ENCODE measurements at places on chromosomes 5 and 9.

GRCh38 chr5:151614565-151614964 lies 23.4 kb upstream of the FAT2 start:
- DNase-seq = no peak

GRCh38 chr5:144638787-144639186 lies 468.1 kb downstream of the KCTD16 start:
- DNase-seq = no peak

- DNase-seq = no peak
Measured at GRCh38 chr5:1511651-1512540, 11.9 kb downstream of the LPCAT1 start.

GRCh38 chr5:173420108-173420507 lies 91.9 kb upstream of the STC2 start:
- no peak for DNase-seq

DNA sequence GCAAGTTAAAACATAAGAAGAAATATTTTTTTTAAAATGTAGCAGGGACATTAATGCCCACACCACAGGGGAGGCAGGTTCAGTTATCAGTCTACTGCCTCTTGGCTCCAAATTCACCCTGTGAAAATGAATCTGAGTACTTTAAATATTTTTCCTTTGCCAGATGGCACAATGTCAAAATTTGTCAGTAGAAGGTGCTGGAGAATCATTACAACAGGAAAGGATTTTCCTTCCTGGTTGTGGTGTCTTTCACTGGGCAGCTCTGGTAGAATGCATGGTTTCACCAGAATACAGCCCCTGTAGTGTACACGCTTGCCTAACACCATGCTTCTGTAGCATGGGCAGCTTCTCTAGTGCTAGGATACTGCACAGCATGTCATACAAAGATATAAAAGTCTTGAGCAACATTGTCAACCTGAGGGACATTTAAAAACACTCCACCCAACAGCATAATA lies 9.7 kb upstream of the SREK1 start:
- no peak for DNase-seq

- no peak for DNase-seq
Measured at GRCh38 chr9:16012621-16013020, 459.8 kb downstream of the CCDC171 start.

DNA sequence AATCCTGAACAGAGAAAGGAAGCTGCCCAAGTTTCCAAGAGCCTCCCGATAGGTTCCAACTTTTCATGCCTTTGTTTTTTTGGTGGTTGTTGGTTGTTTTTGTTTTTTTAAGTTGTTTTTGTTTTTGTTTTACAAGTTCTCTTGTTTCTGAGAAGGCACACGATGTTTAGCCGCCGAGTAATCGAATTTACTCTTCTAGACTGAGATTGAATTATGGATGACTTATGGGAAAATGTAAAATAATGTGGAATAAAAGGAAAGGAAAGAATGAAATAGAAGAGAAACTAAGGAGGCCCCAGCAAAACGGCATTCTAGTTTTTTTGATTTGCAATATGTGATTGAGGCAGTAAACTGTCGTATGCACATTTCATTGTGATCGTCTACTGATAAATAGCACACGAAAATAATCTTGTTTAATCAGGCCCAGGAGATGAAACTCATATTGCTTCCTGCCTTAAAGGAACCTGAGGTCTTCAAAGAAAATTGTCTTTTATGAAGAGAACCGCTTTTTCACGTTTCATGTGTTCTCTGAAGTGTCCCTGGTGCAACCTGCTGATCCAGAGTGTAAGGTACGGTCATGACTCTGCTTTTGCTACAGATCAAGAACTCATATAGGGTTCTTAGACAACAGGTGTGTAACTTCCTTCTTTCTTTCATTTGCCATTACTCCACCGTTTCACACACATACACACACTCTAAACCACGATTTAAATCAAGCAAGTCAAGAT lies 1.3 kb upstream of the GNAQ start:
- DNase-seq = no peak

GRCh38 chr9:129836311-129837007 lies 1.2 kb downstream of the USP20 start:
- DNase-seq = no peak

- DNase-seq = no peak
Measured at GRCh38 chr5:43191740-43192557, at the start of gene NIM1K. NIM1K (plus strand) TSS chr5:43192225; CDS start chr5:43245776, 53,551 bp downstream.

GRCh38 chr5:111930449-111930848 lies 173.5 kb upstream of the NREP start:
- no peak for DNase-seq

DNA sequence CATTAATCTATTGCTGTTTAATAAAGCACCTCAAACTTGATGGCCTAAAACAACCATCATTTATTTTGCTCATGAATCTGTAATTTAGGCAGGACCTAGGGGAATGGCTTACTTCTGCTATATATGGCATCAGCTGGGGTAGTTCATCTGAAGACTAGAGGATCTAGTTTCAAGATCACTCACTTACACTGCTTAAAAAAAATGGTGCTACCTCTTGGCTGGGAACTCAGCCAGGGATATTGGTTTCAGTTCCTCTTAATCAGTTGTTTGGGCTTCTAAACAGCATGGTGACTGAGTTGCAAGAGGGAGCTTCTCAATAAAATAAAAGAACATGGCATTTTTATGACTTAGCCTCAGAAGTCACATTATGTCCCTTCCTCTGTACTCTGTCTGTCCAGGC lies 142.0 kb downstream of the FAM114A2 start:
- DNase-seq = no peak

- no peak for DNase-seq
Measured at GRCh38 chr9:90142580-90142979, 500.0 kb downstream of the DIRAS2 start.

DNA sequence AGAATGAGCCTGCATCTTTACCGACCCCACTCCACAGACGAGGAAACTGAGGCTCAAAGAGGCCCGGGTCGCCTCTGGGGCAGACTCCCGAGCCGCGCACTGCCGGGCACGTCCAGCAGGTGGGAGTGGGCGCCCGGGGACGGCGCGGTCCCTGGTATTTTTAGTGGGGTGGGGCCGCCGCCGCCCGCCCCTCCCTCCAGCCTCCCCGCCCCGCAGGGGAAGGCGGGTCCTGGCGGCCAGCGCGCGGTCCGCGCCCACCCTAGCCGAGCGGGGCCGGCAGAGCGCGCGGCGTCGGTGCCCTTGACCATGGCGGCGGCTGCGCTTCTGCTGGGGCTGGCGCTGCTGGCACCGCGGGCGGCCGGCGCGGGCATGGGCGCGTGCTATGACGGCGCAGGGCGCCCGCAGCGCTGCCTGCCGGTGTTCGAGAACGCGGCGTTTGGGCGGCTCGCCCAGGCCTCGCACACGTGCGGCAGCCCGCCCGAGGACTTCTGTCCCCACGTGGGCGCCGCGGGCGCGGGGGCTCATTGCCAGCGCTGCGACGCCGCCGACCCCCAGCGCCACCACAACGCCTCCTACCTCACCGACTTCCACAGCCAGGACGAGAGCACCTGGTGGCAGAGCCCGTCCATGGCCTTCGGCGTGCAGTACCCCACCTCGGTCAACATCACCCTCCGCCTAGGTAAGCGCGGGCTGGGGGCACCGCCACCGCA lies at the start of gene LAMC3:
Gene LAMC3 (plus strand): TSS at position 266 of the 710 bp plus-strand sequence. CDS start 41 bp downstream, at position 307.
- DNase-seq = no peak

- no peak for DNase-seq
Measured at GRCh38 chr9:20361229-20361628, 261.1 kb downstream of the MLLT3 start.

DNA sequence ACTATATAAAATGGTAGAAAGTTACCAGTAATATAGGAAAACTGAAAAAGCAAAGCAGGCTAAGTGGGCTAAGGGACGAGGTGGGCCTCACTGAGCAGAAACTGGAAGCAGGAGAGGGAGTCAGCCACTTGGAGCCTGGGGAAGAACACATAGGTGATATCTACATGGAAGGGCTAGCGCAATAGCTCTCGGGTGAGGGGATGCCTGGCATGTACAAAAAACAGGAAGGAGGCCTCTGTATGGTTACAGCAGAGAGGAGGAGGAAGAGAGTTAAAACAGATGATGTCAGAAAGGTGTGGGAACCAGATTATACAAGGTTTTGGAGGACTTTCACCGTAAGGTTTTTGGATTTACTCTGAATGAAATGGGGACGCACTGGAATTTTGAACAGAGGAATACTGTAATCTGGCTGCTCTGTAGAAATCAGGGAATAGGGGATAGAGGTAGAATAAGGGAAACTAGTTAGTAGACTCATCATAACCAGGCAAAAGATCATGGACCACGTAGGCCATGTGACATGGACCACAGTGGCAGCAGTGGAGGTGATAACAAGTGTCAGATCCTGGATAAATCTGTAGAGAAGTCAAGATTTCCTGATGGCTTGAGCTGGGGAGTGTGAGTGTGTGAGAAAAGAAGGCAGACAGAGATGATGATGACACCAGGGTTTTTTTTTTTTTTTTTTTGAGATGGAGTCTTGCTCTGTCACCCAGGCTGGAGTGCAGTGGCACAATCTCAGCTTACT lies 52.5 kb downstream of the FNBP1 start:
- no peak for DNase-seq

DNA sequence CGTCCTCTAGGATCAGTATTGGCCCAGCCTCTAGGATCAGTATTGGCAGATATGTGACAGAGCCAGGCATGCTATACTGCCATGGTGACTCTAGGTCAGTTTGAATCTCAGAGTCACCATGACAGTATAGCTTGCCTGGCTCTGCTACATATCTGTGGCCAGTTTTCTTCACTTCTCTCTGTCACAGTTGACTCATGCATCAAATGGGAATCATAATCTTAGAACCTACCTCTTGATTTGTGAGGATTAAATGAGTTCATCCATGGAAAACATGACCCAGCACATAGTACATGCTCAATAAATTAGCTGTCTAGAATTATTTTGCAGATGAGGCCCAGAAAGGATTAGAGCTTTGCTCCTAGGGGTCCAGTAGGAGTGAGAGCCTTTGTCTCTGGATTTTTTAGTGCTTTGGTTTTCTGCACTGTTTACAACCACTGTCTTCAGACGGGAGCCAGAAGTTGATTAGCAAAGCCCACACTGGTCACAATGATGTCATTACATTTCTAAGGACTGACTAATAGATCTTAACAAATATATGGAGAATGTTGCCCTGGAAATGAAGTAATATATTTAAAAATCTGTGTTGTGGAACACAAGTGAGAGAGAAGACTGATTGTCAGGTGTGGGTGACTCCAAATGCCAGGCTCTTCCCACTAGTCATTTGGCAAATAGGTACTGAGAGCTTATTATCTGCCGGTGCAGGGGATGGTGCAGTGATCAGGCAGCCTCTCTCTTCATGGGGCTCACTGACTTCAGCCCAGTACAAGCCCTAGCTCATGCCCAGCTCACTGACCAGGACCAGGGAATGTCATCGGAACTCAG lies 76.0 kb downstream of the COL15A1 start:
- DNase-seq = no peak

DNA sequence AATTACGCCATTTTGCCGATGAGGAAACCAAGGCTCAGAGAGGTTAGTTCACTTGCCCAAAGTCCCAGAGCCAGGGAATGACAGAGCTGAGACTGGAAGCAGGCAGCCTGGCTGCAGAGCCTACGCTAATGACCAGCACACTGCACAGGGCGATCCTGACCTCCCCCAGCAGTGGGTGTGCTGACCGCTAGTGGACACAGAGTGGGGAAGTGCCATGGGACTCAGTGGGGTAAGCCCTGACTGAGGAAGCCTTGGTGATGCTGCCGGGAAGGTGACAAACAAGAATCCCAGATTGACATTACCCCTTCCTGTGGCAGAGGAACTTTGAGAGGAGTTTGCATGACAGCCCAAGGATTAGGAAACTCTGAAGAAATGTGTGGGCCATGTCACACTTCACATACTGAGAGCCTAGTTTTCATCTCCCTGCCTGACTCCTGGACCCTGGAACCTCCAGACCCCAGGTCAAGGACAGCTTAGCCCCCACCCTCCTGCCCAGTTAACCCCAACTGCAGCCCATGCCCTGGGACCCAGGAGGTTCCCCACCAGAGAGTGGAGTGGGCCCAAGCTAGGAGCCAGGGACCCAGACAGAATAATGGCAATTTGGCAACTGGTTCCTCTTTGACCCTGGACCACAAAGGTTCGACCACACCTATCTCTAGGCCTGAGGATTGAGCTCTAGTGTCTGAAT lies 19.7 kb upstream of the CSF1R start:
- DNase-seq = no peak

GRCh38 chr5:91383956-91384300 lies 811 bp upstream of the ARRDC3 start:
- DNase-seq = no peak

DNA sequence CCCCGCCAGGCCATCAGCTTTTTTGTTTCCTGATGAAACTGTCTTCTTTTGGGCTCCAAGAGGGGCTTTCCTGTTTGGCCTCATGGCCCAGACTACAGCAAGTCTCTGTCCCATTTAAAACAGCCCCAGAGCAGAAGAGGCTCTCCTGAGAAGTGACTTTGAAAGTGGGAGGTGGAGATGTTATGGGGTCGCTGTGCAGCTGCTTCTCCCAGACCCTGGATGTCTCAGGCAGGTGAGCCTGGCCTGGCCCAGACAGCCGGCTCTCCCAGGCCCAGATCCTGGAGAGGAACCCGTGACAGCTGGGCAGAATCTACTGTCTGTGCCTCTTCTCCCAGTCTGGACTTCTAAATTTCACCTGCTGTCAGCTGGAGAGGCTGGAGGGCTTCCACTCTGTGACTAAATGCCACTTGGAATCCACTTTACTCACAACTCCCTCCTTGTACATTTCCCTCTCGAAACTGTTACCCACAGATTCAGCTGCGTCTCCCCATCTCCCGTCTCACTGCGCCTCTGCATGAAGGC lies 20.6 kb downstream of the FAM78A start:
- no peak for DNase-seq

DNA sequence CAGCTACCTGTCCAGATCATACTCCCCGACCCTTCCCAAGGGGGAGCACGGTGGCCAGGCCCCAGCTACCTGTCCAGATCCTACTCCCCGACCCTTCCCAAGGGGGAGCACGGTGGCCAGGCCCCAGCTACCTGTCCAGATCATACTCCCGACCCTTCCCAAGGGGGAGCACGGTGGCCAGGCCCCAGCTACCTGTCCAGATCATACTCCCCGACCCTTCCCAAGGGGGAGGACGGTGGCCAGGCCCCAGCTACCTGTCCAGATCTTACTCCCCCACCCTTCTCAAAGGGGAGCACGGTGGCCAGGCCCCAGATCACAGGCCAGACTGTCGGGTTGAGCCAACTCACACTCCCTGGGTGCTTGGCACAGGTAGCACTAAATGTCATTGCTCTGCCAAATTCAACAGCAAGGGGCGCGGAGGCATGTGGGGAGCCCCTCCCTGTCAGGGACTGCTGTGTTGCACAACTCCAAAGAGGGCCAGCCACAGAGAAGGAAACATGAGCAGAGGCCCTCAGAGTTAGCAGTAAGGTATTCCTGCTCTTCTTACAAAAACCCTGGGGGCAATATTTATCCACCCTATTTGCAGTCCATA lies 136.9 kb downstream of the OLFM1 start:
- no peak for DNase-seq
